ENCODE measurements at places on chromosomes 3 and 15. TPM values are rescaled to one million over a fixed set of nuclear protein-coding genes. Genes with fewer than 3 reads are reported as not detected.

DNA sequence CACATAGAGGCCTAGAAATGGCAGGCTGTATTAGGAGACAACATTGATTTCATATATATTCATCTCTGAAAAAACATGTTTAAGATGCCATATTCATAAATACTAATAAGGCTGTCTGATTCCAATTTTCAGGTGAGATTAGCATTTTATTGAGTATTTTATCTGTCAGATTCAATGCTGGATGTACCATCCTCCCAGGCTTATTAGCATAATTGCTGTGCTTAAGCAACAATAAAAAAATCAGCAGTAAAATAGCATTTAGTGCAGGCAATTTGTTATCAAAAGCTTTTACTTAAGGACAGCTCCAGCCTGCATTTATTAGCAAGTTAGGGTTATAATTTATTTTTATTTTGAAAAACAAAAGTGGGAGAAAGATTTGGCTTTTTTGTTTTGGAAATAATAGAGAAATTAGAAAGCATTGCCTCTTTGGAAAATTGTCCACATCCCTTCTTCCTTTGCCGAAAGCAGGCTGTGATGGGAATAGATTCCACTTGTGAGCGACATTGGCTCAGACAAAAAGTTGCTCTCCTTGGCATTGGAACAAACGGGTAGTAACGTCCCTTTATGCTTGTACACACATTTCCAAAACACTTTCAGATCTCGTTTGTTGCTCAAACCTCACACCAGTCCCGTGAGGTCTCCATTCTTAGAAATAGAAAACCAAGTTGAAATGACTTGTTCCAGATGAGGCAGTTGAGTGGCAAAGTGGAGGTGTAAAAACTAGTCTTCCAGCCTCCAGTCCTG is 134.0 kb downstream of the LPP start:
- DNase-seq, result no peak

DNA sequence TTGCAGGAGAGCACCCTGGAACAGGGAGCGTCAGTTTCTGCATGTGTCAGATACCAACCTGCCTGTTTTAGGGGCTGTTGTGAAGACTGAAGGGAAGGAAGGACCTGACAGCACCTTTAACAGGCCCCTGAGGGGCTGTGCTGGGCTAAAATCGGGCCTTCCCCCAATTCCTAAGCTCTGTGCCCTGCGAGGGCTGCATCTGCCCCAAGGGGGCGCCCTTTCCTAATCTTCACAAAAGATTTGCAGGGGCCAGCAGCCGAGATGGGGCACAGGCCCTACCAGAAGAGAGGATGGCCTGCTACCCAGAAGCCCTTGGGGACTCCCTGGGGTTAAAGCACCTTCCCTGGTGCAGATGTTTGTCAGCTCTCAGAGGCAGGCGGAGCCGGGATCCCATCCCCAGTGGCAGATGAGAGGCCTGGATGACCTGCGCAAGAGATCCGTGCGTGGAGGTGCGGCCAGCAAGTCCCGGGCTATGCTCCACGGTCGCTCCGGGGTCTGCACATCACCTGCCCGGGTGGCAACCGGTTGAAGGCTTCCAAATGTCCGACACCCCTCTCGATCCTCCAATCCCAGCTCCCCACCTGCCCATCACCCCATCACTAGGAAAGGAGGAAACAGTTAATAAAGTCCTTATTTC is 53.6 kb downstream of the RHCG start:
- DNase-seq, result no peak

DNA sequence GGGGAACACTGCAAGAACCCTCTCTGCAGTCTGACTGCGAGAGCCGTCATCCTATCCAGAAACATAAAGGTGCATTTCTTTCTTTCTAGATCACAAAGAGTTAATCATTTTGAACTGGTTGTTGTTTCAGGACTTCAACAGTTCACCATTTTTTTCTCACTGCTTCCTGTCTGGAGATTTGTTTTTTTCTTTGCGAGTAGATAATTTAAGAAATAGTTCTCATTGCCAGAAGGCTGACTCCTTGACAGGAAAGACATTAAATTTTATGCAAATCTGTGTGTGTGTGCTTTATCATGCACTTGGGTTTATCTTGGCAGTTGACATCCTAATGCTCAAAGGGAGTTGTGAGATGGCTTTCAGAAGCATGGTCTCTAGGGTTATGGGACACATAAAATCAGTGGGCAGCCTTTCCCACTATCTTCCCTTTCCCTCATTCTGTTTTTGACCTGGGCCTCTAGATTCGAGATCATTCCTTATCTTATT is 123.5 kb upstream of the TBL1XR1 start:
- DNase-seq, result no peak

- no peak for DNase-seq
Observed at GRCh38 chr3:98612587-98612986, 19.2 kb upstream of the CPOX start.

The KLHL40 gene
- 3.5 TPM for total RNA-seq
